ENCODE measurements at places on chromosomes 2 and 18.
A peak's percentile ranks its signal among the peaks of the same experiment; 100 is the strongest.

DNA sequence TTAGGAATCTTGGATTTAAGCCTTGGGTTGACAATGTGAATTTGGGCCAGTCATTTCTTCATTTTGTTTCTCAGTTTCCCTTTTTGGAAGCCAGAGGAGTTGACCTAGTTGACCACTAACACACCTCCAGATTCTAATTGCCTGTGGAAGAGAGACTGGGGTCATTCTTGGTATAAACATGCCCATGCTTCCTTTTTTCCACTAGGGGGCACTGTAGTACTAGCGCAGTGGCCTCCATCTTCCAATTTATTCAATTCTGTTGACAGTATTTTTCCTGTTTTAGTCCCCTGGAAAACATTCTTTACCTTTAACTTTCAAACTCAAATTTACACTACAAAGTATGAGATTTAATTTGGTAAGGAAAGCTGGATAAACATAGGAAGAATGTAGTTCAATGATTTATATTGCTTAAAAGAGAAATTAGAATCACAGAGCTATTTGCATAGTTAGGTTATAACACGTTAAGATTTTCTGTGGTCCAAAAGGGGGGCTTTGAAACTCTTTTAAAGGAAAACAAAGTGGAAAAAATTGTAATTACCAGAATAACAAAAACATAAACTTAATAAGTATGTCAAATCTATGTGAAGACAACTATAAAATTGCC lies 57.5 kb upstream of the AGPS start:
- DNase-seq = peak; percentile 65

DNA sequence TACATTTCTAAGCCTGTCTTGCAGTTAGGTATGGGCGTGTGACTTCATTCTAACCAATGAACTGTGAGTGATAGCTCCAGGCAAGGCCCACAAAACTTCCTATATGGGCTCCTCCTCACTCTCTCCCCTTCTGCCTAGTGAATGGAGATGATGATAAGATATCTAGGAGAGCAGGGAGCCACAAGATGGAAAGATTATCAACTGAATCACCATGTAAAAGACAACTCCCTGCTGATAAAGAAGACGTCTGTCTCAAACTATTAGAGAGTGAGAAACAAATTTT lies 237.1 kb downstream of the GPD2 start:
- no peak for DNase-seq

GRCh38 chr18:3262234-3263131 lies 550 bp downstream of the MYL12B start:
- no peak for DNase-seq

GRCh38 chr2:145413261-145414030 lies 893.5 kb upstream of the ZEB2 start:
- DNase-seq = no peak

DNA sequence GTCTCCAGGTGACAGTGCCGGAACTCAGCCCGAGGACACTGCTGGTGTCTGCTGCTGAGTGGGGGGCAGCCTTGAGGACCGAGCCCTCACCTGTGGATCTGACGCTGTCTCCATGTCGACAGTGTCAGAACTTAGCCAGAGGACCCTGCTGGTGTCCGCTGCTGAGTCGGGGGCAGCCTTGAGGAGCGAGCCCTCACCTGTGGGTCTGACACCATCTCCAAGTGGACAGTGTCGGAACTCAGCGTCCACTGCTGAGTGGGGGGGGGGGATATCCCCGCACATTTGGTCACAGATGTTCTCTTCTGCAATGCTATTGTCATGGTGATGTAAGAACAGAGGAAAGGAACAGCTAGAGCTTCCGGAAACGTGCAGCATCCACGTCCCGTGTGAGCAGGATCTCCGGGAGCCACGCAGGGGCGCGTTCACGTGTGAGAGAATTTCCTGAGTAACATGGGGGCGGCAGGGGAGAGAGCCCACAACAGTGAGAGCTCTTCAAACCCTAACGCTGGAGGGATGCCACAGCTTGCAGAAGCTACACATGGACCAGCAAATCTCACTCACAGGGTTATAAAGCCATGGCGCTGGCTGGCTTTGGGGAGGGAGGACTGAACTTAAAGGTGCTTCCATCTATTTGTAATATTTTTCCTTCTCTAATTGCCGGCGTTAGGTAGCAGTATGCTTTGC lies 250.7 kb upstream of the SALL3 start:
- no peak for DNase-seq

- DNase-seq = no peak
Observed at GRCh38 chr18:57806201-57806977, 3.3 kb upstream of the ATP8B1 start.

- no peak for DNase-seq
Observed at GRCh38 chr2:218218268-218219185, 1.5 kb downstream of the ARPC2 start.

DNA sequence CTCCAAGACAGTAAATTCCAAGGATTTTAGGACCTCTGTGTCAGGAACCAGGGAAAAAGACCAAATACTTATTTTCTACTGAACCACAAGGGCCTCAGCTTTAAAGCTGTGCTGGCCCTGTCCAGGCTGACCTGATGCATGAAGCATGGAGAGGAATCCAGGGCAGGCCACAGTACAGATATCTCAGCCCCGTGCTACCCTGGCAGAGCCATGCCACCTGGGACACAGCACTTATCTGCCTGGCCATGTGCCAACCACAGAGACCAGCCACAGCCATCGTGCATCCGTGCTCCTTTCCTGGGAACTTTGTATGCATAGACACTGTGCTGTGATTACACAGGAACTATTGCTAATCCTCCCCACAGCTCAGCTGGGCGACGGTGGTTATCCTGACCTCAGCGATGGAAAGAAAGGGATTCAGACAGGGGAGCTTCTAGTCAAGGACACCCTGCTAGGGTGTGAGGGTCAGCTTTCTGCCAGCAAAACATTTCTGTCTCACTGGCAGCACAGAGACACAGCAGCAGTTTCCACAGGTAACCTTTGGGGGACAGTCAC lies 687.4 kb upstream of the ID2 start:
- DNase-seq = no peak

DNA sequence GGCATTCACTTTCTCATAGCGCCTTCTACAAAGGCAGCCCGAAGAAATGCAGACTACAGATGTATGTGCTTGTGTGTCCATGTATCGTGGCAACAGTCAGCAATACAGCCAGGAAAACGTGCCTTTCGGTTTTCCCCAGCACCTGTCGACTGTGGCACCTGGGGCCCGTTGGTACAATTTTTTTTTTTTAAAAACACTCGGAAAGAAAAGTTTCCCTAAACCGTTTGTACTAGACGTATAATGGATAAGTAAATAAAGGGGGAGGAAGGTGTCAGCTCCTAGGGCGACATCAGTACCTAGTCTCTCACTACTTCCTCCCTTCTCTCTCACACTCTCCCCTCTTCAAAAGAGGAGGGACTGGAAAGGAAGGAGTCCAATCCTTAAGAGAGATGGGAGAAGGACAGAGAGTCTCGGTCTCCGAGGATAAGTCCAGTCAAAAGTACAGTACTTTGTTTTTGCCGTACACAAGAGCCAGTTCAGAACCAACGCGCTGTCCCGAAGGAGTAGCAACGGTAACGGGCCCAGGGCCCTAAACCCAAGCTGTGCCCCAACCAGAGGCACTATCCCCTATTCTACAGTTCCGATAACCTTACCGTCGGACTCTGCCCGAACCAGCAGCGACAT lies 759 bp downstream of the PPP4R3B start:
- peak; percentile 88 for DNase-seq

GRCh38 chr2:238914648-238915015 lies 66.7 kb downstream of the TWIST2 start:
- DNase-seq = peak; percentile 54

DNA sequence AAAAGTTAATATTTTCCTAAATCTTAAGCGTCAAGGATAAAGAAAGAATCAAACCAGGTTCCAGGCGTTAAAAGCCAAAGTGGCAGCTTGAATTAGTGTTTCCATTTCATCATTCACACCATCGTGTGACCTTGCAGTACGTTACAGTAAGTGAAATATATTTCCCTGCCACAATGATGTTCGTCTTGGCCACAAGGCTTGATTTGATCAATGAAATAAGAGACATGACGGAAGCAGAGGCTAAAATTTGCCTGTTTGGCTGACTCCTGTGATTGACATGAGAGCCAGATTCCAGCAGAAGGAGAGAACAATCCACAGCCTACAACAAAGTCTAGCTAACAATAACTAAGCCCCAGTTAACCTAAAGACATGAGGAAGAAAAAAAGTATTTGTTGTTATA lies 62.0 kb downstream of the ASXL2 start:
- DNase-seq = no peak

DNA sequence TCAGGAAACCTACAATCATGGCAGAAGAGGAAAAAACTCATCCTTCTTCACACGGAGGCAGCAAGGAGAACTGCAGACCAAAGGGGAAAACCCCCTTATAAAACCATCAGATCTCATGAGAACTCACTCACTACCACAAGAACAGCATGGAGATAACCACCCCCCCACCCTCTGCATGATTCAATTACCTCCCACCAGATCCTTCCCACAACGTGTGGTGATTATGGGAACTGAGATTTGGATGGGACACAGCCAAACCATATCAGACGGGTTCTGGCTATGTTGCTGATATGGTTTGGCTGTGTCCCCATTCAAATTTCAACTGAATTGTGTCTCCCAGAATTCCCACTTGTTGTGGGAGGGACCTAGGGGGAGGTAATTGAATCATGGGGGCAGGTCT lies 28.7 kb upstream of the CCDC150 start:
- DNase-seq = no peak

- no peak for DNase-seq
Observed at GRCh38 chr2:188785490-188785889, 188.7 kb upstream of the COL3A1 start.

DNA sequence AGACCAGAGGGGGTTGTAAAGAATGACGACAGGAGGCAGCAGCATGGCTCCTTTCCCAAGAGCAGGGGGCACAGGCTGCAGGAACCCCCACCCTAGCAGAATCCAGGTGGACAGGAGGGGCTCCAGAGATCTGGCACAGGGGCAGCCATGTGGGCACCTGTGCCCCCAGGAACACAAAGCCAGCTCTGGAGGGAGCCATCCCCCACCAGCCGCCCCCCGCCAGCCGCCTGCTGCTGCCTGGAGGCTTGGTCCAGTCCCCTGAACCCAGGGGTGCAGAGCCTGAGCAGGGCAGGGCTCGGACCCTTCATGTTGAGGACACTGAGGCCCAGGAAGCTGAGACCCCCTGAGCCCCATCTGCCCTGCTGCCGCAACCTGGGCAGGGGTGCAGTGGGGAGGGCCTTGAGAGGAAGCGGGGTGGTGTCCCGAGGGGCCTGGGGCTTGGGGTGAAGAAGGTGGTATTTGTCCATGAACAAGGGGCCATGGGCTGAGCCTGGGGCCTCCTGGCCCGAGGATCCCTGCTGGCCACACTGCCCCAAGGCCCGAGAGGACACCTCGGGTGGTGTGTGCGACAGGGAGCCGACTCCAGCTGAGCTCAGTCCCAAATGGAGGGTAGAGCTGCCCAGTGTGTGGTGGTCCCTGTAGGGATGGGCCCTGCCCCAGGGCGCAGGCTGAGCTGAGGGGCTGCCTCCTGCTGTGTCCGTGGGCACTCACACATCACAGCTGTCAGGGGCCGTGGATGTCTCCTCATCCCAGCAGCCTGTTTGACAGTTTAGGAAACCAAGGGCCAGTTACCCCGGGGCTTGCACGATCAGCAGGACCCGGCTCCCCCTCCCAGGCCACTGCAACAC lies 39.8 kb upstream of the SNED1 start:
- no peak for DNase-seq

- no peak for DNase-seq
Observed at GRCh38 chr2:157228946-157229345, 28.6 kb upstream of the GALNT5 start.

- no peak for DNase-seq
Observed at GRCh38 chr2:68363721-68364120, 1.4 kb upstream of the PLEK start.

- DNase-seq = peak; percentile 2
Observed at GRCh38 chr2:222169346-222169745, 129.5 kb downstream of the PAX3 start.

DNA sequence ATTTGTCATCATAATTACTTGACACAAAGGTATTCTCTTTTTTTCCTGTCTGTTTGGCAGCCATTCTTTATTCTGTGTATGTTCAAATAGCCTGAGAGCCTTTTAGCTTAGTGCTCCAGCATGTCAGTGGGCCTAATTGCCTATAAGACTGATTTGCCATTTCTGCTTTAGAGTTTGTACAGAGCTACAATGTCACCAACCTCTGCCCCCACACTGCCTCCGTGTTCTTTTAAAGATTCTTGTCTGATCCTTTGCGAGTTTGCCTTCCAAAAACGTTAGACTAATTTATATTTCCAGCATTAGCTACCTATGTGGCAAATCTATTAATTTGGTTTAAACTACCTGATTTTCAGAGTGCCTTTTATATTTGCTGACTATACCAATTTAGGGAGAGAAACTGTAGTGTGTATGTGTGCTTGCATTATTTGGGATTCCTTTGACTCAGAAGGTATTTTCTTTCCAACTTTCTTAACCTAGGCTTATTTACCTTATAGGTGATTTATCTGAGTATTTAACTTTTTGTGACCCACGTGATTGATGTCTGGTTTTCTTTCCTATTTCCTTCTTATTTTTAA lies 70.8 kb downstream of the FAM117B start:
- DNase-seq = no peak

DNA sequence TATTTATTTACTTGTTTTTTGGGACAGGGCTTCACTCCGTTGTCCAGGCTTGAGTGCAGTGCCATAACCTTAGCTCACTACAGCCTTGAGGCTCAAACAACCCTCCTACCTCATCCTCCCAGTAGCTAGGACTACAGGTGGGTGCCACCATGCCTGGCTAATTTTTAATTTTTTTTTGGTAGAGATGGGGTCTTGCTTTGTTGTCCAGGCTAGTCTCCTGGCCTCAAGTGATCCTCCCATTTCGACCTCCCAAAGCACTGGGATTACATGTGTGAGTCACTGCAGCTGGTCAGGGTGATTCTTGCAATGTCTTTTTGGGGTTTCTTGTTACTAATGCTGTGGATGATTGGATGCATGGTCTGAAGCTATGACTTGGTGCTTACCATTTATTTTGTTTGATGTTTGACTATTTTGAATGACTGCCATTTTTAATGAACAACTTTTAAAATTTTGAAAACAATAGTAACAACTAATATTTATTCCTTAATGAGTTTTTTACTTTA lies 6.5 kb downstream of the CERS6 start:
- no peak for DNase-seq

- peak; percentile 70 for DNase-seq
Observed at GRCh38 chr2:52639692-52640091, 1127.9 kb upstream of the CHAC2 start.

DNA sequence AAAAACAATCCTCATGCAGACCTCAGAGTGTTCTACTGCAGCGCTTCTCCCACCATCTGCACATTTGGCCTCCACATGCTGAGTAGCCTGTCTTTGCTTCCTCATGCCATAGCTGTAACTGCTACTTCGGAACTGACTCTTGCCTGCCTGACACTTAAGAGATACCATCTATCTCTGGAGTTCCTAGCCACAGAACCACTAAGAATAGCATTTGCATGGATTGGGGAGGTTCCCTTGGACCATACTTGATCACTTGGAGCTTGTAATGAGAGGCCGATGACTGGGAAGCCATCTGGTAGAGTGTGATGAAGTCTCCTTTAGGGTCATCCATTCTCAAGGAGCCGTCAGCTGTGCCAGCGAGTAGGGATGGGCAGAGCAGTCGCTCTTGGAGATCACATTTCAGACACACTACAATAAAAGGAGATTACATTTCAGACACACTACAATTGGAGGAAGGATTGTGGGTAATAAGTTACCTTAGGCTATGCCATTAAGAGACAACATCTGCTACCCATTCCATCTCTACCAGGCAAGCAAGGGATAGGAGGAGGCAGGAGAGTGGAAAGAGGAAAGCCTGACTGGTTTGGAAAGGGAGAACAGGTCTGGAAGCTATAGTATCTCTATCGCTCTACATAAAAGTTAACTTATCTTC lies 21.8 kb downstream of the DOK1 start:
- no peak for DNase-seq

- no peak for DNase-seq
Observed at GRCh38 chr2:239775623-239776435, 249.3 kb downstream of the NDUFA10 start.
